Cortex of kidney (tissue), 1 donor: ENCODE measurements at places on chromosomes 6 and 20.

- DNase-seq: no peak
Measured at GRCh38 chr6:55437141-55437540, 109.9 kb downstream of the GFRAL start.

DNA sequence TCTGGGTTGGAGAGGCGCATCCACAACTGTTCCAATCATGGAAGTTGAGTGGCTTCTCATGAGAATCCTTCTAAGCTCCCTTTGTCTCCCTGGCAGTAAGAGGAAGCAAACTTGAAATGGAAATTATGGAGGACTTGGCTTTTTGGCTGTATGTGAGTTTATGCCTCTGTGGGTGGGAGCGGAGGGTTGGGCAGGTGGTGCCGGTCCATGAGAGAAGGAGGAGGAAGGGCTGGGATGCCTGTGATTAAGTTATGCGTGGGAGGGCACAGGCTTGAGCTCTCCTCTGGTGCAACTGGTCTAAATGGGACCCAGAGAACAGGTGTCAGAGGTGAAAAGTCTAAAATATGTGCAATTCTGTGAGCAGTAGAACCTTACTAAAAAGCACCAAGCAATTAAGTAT is 2.2 kb downstream of the PHACTR3 start:
- no peak for DNase-seq

GRCh38 chr20:18066421-18067333 is 9.0 kb upstream of the OVOL2 start:
- DNase-seq: no peak

GRCh38 chr6:23173234-23173633 is 603.9 kb downstream of the HDGFL1 start:
- no peak for DNase-seq

DNA sequence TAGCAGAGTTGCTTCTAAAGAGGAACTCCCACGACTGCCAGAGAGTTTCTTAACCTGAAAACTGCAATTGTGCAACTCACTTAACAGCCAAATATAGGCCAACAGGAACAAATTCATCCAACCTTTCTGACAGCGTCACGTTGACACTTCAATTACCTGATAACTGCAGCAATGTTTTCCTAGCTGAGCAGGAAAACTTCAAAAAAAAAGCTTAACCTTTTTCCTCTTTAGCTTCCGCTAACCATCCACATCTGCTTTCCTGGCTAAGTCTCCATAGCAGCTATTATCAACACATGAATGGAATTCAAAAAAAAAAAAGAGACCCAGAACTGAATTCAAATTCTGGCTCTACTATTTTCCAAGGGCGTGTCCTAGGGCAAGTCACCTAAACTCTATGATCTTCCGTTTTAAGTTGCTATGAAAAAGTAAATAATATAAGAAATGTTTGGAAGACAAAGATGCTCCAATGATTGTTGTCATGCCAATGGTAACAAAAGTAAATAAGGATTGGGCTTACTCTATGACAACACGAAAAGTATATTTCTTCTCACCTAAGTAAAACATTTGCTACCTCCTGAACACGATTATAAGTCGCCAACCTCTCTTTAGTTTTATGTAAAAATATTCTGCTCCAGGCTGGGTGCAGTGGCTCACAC is 524.6 kb upstream of the JARID2 start:
- DNase-seq: no peak

DNA sequence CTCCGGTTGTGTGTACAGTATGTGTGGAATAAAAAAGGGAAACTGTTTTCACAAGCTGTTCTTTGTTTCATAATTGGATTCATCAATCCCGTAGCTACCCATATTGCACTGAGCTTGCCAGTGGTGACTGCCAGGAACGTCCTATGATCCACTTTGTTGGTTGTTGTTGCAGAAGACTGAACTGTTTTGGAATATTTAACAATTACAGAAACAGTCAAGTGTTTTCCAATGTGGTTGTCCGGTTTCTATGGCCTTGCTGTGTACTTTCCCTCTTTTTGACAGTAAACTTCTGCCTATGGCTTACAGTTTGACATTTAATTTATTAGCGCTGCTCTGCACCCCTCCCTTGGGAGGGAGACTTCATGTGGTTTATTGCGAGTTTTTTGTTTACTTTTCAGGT is 141.2 kb downstream of the DTNBP1 start:
- DNase-seq: no peak

DNA sequence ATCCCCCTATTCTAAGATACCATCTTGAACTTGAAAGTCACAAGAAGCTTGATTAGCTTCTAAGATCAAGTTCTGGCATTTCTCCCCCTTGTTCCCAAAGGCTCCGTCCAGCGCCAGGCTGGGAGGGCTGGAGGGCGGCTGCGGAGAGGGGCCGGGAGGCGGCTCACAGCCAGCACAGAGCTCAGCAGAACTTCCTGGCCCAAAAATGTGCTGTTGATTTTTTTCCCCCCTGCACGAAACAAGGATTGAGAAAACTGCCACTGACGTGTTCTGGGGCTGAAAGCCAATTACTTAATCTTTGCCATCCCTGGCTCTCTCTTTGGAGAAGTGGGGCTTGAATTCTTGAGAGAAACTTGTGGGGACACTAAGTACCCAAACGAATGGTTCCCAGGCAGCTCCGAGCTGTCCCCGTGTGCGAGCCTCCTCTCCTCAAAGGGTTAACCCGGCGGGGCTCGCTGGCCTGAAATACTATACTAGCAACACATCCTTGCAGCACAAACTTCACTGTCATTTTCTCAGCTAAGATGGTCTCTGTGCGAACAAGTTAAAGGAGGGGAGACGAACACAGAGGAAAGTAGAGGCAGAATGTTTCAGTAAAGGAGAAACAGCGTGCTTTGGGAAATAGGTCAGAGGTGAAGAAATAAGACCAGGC is 452 bp downstream of the TRAF3IP2 start:
- DNase-seq: no peak

DNA sequence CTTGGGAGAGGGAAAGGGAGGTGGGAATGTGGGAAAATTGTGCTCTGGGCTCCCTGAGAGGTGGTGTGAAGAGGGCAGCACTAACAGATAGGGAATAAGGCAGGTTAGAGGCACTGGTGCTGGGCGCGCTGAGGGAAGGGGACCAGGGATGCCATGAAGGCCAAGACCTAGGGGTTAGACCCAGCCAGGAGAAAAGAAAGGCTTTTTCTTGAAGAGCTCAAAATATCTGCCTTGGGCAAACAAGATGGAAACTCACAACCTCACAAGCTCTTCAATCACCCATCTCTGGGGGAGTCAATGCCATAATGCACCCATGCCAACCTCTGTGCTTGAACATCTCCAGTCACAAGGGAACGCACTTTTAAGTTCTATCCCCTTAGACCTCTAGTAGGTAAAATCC is 363.6 kb upstream of the CHD6 start:
- no peak for DNase-seq

DNA sequence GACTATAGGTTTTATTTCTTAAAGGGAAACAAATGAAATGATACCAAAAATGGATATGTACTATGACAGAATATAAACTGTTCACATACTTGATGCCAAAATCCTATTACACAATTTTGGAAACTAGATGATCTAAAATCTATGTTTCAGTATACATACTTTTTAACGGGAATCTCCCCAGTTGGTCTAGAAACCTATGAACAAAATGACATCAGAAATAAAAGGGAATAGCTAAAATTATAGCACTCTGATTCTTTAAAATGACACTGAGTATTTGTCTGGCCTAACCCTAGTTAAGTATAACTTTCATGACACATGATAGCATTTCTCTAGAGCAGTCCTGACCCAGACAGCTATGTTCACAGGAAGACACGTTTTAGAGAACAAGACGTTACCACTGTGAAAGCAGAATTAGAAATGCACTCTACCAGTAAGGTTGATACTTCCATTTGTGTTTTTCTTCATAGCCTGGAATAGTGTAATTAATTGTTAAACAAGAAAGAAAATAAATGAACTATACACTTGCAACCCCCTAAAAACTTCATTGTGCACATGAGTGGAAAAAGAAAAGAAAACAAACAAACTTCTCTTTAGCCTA is 3.3 kb downstream of the OSER1 start:
- no peak for DNase-seq

DNA sequence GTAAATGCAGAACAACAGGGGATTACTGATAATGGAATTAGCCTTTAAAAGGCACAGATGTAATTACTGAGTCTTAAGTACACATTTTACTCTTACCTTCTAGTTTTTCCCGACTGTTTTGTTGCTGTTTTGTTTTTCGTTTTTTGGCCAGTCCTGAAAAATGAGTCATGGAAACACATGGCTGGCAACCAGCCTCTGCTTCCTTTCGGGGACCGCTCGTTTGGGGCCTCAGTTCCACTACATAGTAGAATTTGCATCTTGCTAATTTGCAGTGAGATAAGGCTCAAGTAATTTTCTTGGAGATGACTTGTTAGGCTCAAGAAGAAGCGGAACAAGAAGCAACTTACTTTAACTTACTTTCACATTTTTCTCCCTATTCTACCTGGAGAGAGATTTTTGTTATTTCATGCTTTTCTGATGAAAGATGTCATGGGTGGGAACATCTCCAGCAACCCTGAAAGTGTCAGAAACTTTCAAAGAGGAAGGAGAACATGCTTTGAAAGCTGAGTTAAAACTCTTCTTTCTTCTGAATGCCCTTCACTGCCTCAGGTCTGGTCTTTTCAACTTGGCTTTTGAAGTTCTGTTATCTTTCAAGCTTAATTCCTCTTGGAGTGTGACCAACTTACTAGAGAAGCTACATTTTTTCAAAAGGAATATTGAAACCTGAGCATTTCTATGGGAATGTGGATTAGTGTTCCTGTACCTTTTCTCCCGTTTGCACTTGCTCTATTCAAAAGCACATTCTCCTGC is 71.5 kb upstream of the HDAC2 start:
- no peak for DNase-seq

GRCh38 chr6:33428224-33428965 is 8.5 kb downstream of the SYNGAP1 start:
- DNase-seq: no peak

- no peak for DNase-seq
Measured at GRCh38 chr20:45406260-45407066, 1.6 kb upstream of the DBNDD2 start.

DNA sequence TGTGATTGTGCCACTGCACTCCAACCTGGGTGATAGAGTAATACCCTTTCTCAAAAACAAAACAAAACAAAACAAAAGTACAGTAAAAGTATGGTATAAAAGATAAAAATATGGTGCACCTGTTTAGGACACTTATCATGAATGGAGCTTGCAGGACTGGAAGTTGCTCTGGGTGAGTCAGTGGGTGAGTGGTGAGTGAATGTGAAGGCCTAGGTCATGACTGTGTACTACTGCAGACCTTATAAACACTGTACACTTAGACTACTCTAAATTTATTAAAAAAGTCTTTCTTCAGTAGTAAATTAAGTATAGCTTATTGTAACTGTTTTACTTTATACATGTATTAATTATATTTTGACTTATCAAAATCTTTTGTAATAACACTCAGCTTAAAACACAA is 46.0 kb downstream of the ZFP64 start:
- DNase-seq: no peak

DNA sequence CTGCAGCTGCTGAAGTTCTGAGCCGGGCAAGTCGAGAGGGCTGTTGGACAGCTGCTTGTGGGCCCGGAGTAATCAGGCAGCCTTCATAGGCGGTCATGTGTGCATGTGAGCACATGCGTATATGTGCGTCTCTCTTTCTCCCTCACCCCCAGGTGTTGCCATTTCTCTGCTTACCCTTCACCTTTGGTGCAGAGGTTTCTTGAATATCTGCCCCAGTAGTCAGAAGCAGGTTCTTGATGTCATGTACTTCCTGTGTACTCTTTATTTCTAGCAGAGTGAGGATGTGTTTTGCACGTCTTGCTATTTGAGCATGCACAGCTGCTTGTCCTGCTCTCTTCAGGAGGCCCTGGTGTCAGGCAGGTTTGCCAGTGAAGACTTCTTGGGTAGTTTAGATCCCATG is 21.2 kb upstream of the MAPK13 start:
- DNase-seq: no peak

GRCh38 chr6:170225852-170226417 is 64.9 kb downstream of the DLL1 start:
- no peak for DNase-seq

DNA sequence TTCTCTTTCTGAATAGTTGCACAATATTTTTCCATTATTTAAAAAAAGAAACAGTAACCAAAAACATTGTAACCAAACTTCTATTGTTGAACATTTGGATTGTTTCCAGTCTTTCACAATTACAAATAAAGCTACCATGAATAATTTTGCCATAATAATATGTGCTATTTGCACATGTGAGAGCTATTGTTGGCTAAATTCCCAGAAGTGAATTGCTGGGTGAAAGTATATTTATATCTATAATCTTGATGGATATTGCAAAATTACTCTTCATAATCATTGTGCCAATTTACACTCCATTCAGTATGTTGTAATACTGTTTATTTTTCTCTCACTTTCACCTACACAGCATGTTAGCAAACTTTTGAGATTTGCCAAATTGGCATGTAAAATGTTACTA is 36.6 kb upstream of the SLC22A16 start:
- DNase-seq: no peak

DNA sequence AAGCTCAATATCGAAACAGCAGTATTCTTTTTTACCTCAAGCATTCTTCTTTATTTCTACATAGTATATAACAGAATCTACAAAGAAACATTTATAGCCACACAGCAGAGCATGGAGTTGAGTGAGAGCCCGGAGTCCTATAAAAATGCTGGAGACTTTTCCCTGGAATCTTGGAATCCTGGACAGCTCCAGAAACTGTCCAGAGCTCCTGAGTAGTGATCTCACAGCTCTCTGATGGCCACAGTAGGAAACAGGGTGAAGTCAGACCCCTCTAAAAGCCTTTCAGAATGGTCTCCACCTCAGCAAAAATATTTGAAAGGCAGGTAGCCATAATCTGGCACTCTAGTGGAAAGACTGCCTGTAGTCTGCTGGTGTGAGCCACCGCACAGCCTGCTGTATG is 149.3 kb upstream of the STXBP5 start:
- DNase-seq: no peak

- no peak for DNase-seq
Measured at GRCh38 chr6:84688141-84688873, 76.1 kb downstream of the TBX18 start.

DNA sequence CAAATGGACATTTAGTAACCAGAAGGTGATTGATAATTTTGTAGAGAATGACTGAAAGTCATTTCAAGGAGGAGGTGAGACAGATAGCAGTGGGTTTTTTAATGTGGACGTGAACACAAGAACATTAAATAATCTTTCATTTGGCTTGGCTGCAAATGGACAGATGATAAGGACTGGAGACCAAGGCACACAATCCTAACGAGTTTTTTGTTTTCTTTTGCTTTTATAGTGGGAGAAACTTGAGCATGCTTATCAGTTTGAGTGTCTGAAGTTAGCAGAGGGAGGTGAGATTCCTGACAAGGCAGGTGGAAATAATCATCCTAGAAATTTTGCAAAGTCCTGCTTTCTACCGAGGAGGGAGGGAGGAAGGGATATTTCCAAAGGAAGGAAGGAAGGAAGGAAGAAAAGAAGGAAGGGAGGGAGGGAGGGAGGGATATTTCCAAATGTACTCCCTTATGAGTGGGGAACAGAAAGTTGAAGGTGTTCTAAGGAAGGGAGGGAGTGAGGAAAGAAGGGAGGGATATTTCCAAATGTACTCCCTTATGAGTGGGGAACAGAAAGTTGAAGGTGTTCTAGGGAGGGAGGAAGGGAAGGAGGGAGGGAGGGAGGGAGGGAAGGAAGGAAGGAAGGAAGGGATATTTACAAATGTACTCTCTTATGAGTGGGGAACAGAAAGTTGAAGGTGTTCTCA is 63.1 kb downstream of the RNF217 start:
- no peak for DNase-seq
